ENCODE measurements at places on chromosomes 3 and 15. TPM values are rescaled to one million over a fixed set of nuclear protein-coding genes. Genes with fewer than 3 reads are reported as not detected.

The ARPIN gene
- total RNA-seq, result 15.5 TPM

The RTP4 gene
- 0.99 TPM for total RNA-seq

The CAMK1 gene
- total RNA-seq, result 64.3 TPM

The FSTL1 gene
- 849 TPM for total RNA-seq

The MKRN2OS gene
- total RNA-seq, result not detected

The C3orf18 gene
- total RNA-seq, result 20.0 TPM

The ISLR2 gene
- total RNA-seq, result not detected

The MASP1 gene
- total RNA-seq, result 1.2 TPM

The VWA5B2 gene
- total RNA-seq, result 0.06 TPM

The ZNF660 gene
- 1.5 TPM for total RNA-seq

The NTRK3 gene
- total RNA-seq, result 0.62 TPM

The CLDN11 gene
- 30.1 TPM for total RNA-seq

The OIP5 gene
- 4.9 TPM for total RNA-seq

The SLC6A20 gene
- not detected for total RNA-seq

The RHCG gene
- 0.13 TPM for total RNA-seq

The NEDD4 gene
- total RNA-seq, result 17.0 TPM

The CAV3 gene
- not detected for total RNA-seq

The IGSF10 gene
- 1.7 TPM for total RNA-seq

The NPAP1 gene
- total RNA-seq, result not detected

The LSMEM2 gene
- total RNA-seq, result not detected

The POLQ gene
- total RNA-seq, result 7.0 TPM

The CDHR4 gene
- total RNA-seq, result 0.06 TPM

The THAP10 gene
- total RNA-seq, result 2.1 TPM

The CPNE4 gene
- not detected for total RNA-seq

The AHSG gene
- total RNA-seq, result not detected

The SIDT1 gene
- not detected for total RNA-seq

The PHC3 gene
- 18.0 TPM for total RNA-seq

The PPCDC gene
- 10.2 TPM for total RNA-seq

The SLC24A5 gene
- total RNA-seq, result not detected

The MYLK gene
- 234 TPM for total RNA-seq

The KBTBD12 gene
- total RNA-seq, result not detected

The CCPG1 gene
- 89.0 TPM for total RNA-seq

The IGDCC3 gene
- not detected for total RNA-seq

The ARGFX gene
- not detected for total RNA-seq

The VGLL3 gene
- 14.5 TPM for total RNA-seq

Data from aortic smooth muscle cell (primary cell).